ENCODE measurements at places on chromosomes 16 and 17.
A peak's percentile ranks its signal among the peaks of the same experiment; 100 is the strongest.

DNA sequence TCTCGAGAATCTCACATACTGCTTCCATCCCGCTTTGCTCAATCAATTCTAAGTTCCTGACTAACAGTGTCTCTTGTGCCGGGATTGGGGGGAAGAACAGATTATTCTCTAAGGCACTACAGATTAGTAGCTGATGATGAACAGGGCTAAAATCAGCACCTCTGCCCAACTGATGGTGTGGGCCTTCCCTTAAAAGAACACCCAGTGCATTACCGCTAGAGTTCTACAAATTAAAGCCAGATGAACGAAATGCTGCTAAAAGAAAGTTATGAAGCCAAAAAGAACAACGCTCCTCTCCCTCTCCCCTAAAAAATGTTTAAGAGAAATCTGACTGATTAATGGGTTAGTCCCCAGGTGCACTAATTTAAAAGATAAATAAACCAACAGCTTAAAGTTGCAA lies 4.4 kb downstream of the CDC27 start:
- DNase-seq, result no peak

- no peak for DNase-seq
These were observed 3.5 kb downstream of the FLII start for GRCh38 chr17:18254888-18255649.

GRCh38 chr17:80970044-80970761 lies 21.4 kb upstream of the CHMP6 start:
- no peak for DNase-seq

GRCh38 chr17:82205720-82206508 lies 6.7 kb downstream of the CCDC57 start:
- DNase-seq, result peak; percentile 89

DNA sequence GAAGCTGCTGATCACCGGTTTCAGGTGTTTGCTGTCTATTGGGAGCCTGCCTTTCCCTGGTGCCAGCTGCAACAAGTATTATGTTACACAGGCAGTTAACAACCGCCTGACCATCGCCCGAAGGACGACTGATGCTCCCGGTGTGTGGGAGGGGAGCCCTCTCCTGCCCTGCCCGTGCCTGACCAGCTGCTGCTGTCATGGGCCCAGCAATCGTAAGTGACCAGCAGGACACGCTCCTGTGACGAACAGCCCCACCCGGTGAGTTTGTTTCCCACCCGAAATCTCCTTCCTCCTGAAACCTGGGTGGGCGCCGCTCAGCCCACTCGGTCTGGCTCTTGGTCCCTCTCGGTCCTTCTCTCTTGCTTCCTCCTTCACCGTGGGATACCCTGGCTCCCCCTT lies 17.9 kb upstream of the UBE2I start:
- no peak for DNase-seq
